ENCODE measurements at places on chromosomes 5 and 9.

DNA sequence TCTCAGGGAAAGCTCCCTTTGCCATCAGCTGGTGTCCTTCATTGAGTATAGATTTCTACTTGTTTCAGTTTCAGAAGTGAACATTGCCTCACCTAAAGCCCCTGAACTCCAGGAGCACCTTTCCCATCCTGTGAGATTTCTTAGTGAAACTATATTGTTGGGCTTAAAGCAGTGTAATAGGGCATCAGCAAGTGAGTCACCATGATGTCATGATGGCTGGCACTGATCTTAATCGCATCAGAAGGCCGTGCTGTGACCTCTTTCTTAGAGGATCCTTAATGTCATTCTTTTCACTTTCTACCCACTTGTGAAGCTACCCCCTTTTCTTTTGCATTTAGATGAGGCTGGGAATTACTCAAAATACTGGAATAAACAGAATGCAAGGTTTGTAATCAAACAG lies 401.3 kb downstream of the MTRR start:
- no peak for DNase-seq

DNA sequence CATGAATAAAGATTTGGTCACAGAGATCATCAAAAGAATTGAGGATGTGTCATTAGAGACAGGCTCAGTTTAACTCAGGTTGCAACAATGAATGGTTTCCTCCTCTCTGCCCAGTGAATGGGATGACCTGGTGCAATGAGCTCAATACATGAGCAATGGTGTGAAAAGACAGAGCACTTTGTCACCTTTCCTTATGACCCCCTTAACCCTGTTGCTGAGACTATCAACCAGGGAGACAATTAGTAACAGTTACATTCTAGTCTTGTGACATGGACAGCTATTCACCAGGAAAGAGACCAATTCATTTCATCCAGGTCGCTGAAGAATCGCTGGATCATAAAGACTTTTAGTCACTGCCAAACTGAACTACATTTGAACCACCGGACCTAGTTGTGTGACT lies 19.9 kb upstream of the CDH6 start:
- DNase-seq, result no peak

DNA sequence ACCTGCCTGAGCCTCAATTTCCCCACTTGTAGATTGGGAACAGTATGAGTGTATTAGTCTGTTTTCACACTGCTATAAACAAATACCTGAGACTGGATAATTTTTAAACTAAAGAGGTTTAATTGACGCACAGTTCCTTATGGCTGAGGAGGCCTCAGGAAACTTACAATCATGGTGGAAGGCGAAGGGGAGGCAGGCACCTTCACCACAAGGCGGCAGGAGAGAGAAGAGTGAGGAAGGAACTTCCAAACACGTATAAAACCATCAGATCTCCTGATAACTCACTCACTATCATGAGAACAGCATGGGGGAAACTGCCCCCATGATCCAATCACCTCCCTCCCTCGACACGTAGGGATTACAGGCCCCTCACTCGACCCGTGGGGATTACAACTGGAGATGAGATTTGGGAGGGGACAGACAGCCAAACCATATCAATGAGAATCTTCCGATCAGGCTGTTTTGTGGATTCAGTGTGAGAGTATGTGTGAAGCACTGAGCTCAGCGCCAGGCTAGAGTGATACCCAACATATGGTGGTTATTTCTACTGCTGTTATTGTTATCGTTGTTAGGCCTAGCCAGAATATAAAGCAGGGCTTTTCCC lies 14.6 kb upstream of the LMX1B start:
- no peak for DNase-seq

DNA sequence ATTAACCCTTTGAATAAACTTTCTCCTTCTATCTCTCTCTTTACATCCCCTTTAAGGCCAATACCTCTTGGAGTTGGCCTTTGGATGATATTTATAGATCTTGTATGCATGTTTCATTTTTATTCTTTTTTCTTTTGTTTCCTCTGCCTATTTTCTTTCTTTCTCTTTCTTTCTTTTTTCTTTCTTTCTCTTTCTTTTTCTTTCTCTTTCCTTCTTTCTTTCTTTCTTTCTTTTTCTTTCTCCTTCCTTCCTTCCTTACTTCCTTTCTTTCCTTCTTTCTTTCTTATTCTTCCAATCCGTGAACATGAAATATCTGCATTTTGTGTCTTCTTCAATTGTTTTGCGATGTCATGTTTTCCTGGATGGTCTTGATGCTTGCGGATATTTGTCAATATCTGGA lies 276.1 kb downstream of the ADGRV1 start:
- DNase-seq, result no peak

GRCh38 chr9:69377981-69378380 lies 53.0 kb downstream of the ENTREP1 start:
- DNase-seq, result no peak

- DNase-seq, result no peak
Measured at GRCh38 chr5:67935908-67936566, 279.5 kb upstream of the PIK3R1 start.

Data from stimulated activated CD4-positive, alpha-beta T cell treated with anti-CD3 and anti-CD28 coated beads, Interleukin-2, amount 100 ng/mL, for 24 hours (primary cell).